Retinal pigment epithelial cell (primary cell): ENCODE measurements at places on chromosomes 1 and 21.
A peak's percentile ranks its signal among the peaks of the same experiment; 100 is the strongest.

DNA sequence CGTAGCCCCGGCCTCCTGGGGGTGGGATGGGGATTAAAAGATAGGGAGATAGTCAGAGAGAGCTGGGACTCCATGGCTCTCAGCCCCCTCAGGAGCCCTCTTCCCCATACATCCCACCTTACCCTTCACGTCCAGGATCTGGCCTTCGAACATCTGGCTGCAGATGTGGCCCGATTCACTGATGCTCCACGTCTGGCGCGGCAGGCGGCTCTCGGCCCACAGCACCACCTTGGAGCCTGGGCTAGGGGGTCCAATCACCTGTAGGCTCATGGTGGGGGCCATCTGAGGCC is 4.2 kb downstream of the CD52 start:
- no peak for DNase-seq

GRCh38 chr1:227903614-227904501 is 43.9 kb downstream of the WNT9A start:
- no peak for DNase-seq

DNA sequence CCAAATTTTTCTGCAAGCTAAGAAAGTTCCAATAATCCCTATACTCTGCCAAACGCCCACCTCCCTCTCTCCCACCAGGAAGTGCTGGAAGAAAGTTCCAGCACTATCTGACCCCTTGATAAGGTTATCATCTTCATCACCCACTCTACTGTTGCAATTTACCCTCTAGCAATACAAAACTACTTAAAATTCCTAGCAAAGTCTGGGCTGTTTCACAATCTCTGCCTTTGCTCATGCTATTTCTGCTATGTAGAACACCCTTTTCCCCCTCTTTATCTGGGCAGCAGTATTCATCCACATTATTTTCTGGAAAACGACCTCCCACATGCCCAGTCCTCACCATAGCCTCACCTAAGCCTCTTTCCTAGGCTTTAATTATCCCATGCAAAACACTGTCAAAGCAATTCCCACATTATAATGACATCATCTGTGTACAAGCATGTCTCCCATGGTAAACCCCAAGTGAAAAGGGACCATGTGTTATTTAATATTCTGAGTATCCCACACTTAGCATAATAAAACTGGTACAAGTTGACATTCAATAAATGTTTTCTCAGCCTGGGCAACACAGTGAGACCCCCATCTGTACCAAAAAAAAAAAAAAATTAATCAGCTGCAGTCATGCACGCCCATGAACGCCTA is 12.0 kb downstream of the F11R start:
- DNase-seq, result peak; percentile 22

- no peak for DNase-seq
Observed at GRCh38 chr1:209094384-209094783, 489.1 kb upstream of the CAMK1G start.

DNA sequence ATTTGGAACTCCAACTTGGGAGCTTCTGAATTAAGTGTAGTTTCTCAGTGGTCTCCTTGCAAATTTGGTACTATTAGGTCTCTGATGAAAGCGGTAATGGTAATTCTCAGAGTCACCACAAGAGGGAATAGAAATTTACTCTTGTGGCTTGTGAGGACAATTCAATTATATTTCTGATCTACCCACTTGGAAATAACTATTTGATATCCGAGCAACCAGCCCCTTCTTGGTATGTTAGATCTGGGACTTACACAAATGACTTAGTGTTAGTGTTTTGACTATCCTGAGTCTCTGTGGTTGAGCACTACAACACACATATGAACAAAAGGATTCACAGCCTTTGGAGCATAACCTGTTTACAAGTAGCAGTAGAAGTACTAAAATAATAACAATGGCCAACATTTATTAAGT is 68.1 kb downstream of the RPS6KA1 start:
- peak; percentile 9 for DNase-seq

DNA sequence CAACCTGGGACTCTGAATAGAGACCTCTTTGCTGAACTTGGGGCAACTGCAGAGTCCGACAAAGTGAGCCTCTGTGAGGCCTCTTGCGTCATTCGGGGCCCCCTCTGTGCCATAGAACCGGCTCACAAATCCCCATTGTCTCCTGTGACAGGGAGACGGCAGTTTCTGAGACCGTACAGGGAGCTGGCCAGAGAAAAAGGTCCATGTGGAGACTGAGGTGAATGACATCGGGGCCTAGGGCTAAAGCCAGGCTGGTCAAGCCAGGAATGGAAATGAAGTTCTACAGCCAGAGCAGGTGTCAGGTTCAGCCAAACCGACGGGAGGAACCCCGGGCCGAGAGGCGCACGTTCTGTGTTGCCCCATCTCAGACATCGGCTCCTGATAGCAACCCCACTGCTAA is 37.1 kb upstream of the TRIM67 start:
- DNase-seq, result no peak

DNA sequence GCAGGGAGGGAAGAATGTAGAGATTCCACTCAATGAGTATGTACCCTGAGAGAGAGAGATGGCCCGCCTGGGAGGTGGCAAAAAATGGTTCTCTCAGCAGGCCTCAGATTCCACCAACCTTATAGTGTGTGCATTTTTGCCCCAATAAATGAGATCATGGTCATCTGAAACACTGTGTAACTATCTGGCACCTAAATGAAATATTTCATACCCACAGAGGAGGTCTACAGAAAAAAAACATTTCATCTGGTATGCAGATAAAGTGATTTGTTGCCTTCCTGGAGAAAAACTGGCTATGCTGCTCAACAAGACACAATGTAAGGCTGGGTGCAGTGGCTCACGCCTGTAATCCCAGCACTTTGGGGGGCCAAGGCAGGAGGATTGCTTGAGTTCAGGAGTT is 4.9 kb downstream of the TMCO2 start:
- no peak for DNase-seq

DNA sequence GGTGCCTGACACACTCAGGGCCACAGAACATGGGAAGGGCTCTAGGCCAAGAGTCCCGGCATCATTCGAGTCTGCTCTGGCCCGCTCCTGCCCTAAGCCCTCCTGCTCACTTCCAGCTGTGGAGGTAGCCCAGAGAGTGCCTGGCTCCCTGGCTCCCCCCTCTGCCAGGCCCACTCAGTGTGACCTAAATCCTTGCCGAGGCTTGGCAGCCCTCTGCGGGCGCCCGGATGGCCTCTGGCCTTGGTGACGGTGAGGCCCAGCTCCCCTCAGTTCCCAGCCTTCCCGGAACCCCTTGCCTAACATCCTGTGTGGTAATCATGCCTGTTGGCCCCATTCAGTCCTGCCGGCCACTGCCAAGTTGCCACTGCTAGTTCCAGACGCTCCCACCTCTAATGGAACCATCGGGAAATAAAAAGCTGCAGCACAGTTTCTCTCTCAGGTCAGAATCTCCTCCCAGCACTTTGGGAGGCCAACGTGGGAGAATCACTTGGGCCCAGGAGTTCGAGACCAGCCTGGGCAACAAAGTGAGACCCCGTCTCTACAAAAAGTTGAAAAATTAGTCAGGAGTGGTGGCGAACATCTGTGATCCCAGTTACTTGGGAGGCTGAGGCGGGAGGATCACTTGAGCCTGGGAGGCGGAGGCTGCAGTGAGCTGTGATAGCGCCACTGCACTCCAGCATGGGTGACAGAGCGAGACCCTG is 1.2 kb upstream of the H6PD start:
- no peak for DNase-seq

- DNase-seq, result no peak
Observed at GRCh38 chr21:14300074-14300473, 82.9 kb downstream of the HSPA13 start.

DNA sequence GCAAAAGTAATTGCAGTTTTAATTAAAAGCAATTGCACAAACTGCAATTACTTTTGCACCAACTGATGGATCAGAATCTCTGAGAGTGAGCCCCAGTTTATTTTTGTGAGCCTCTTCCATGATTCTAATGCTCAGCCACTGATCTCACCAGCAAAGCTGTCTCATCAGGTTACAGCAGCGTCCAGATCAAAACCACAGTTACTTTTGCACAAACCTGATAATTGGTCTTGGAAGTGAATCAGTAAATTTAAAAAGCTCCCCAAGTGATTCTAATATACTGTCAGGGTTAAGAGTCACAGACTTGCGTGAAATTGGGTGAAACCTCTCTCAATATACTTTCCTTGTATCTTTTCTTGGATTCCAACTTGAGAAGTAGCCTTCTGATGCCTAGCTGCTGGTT is 13.5 kb upstream of the CR2 start:
- DNase-seq, result no peak

- no peak for DNase-seq
Observed at GRCh38 chr1:205677167-205677566, 3.1 kb downstream of the SLC45A3 start.

- peak; percentile 31 for DNase-seq
Observed at GRCh38 chr1:203408486-203409481, 57.9 kb upstream of the FMOD start.

GRCh38 chr1:113903501-113904292 is 902 bp downstream of the AP4B1 start:
- DNase-seq, result no peak

- DNase-seq, result no peak
Observed at GRCh38 chr1:155094622-155094948, 15.9 kb downstream of the EFNA3 start.

GRCh38 chr1:245742896-245743295 is 588.1 kb downstream of the KIF26B start:
- DNase-seq, result no peak

GRCh38 chr21:28280611-28281010 is 712.1 kb downstream of the LTN1 start:
- DNase-seq, result no peak

- DNase-seq, result no peak
Observed at GRCh38 chr21:38628349-38628748, 130.1 kb upstream of the ERG start.

- no peak for DNase-seq
Observed at GRCh38 chr1:58597076-58597475, 20.0 kb upstream of the TACSTD2 start.

GRCh38 chr1:195516036-195516435 is 1092.2 kb downstream of the KCNT2 start:
- DNase-seq, result no peak

- no peak for DNase-seq
Observed at GRCh38 chr1:206469933-206470691, at the start of gene IKBKE. Gene IKBKE (plus strand): TSS chr1:206470476. CDS start chr1:206473228, 2,752 bp downstream.
